ENCODE measurements at places on chromosomes 2 and 18.

GRCh38 chr2:101980368-101980767 lies 11.4 kb upstream of the IL1R2 start:
- no peak for DNase-seq

GRCh38 chr2:144703852-144704708 lies 184.2 kb upstream of the ZEB2 start:
- no peak for DNase-seq

DNA sequence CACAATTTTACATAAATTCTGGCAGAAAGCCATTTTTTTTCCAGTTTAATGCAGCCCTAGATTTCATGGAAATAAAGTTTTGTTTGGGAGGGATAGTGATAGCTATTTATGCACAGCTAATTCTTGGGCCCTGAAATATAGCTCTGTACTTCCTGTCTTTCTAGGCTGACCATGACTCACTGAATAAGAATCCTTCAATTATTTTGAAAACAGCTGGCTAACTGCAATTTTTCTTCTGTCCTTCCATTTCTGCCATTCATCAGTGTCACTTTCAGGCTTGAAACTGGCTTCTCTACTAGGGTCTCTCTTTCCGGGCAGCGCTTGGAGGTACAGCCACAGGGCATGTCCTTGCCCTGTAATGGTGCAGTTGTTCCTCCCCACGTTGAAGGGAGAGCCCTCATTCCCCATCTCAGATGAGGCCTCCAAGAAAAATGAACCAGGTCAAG lies 97.1 kb upstream of the TMEM178A start:
- DNase-seq, result no peak

GRCh38 chr2:128901572-128902391 lies 583.1 kb upstream of the HS6ST1 start:
- no peak for DNase-seq

- no peak for DNase-seq
These were observed 145.8 kb upstream of the ACAA2 start for GRCh38 chr18:49959176-49959575.

Measured in cortex of kidney (tissue), 1 donor.